Endodermal cell (in vitro differentiated cells): ENCODE measurements at places on chromosomes 7 and 10.

- no peaks in the 10 kb centered on the region for H3K27me3 ChIP-seq
- H3K36me3 ChIP-seq: no peaks in the 10 kb centered on the region
These were observed 193.7 kb upstream of the CSTF2T start for GRCh38 chr10:51892965-51893658.

GRCh38 chr7:48643431-48644013 is 280.8 kb upstream of the CDC14C start:
- H3K4me1 ChIP-seq: no peaks in the 10 kb centered on the region
- H3K27ac ChIP-seq: no peak overlapping the region
- H3K36me3 ChIP-seq: no peaks in the 10 kb centered on the region
- H3K27me3 ChIP-seq: no peaks in the 10 kb centered on the region
- no peak for DNase-seq
- no peak overlapping the region for H3K4me3 ChIP-seq

GRCh38 chr7:103075337-103075918 is 488 bp downstream of the ARMC10 start:
- H3K27ac ChIP-seq: peak overlapping the region; percentile 81
- H3K4me1 ChIP-seq: no peaks in the 10 kb centered on the region
- DNase-seq: peak; percentile 91

DNA sequence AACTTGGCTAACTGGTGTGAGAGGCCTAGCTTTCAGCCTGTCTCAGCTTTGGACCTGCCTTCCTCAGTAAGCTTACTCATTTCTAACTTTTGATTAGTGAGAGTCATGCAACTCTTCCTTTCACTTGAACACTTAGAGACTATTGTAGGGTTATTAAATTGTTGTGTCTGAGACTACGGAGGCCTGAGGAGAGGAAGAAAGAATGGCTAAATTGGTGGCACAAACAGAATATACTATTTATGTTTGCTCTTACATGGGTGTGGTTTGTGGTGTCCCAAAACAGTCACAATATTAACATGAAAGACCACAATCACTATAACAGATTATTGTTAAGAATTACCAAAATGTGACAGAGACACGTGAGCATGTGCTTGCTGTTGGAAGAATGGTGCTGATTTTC is 82.1 kb downstream of the TRIM24 start:
- H3K36me3 ChIP-seq: peaks cover 99% of the 10 kb centered on the region
- DNase-seq: no peak
- no peak overlapping the region for H3K27ac ChIP-seq
- H3K4me1 ChIP-seq: no peaks in the 10 kb centered on the region
- H3K4me3 ChIP-seq: no peak overlapping the region
- H3K27me3 ChIP-seq: no peaks in the 10 kb centered on the region

DNA sequence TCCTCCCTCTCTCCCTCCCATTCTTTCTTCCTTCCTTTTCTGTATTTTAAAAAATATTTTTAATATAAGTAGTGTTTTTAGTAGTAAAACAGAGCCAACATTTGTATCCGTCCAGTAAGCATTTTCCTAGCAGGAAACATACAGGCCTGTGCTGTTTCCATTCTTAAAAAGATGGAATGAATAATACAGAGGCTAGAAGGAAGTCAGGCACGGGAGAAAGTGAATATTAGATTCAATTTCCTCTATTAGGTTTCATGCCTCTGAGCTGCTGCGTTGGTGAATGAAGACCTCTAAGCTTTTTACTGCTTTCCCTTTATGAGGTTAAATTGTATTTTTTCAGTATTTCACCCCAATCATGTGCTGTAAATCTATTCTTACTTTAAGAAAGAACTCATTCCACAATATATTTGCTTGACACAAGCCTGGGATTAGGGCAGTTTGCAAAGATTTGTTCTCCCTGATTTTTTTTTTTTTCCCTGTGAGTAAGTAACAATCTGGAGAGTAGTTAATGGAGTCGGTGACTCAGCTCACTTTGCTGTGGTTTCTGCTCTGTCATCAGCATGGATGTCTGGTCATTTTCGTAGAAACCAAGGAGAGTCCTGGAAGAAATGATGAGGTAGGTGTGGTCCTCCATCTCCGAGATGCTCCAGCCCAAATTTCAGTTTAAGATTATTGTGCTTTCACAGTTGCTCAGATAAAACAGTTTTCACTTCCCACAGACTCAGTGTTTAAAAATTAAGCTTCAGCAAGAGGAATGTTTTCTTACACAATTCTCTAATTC is 76.1 kb upstream of the PITRM1 start:
- no peaks in the 10 kb centered on the region for H3K27me3 ChIP-seq
- no peaks in the 10 kb centered on the region for H3K36me3 ChIP-seq
- DNase-seq: no peak
- no peaks in the 10 kb centered on the region for H3K4me1 ChIP-seq
- no peak overlapping the region for H3K4me3 ChIP-seq

GRCh38 chr7:105707967-105708762 is 126.9 kb upstream of the EFCAB10 start:
- peaks cover 22% of the 10 kb centered on the region for H3K36me3 ChIP-seq
- no peak overlapping the region for H3K4me3 ChIP-seq
- DNase-seq: no peak
- no peaks in the 10 kb centered on the region for H3K4me1 ChIP-seq
- H3K27ac ChIP-seq: no peak overlapping the region

GRCh38 chr7:43377196-43377960 is 205.5 kb upstream of the STK17A start:
- no peaks in the 10 kb centered on the region for H3K36me3 ChIP-seq
- H3K4me3 ChIP-seq: no peak overlapping the region
- H3K27me3 ChIP-seq: no peaks in the 10 kb centered on the region

GRCh38 chr7:73307436-73307835 is 1.2 kb downstream of the NSUN5 start:
- no peak overlapping the region for H3K27ac ChIP-seq
- peaks cover 17% of the 10 kb centered on the region for H3K36me3 ChIP-seq
- peak overlapping the region; percentile 92 for H3K4me3 ChIP-seq
- H3K27me3 ChIP-seq: no peaks in the 10 kb centered on the region

- peaks cover 84% of the 10 kb centered on the region for H3K27me3 ChIP-seq
- H3K4me3 ChIP-seq: no peak overlapping the region
- DNase-seq: no peak
- no peaks in the 10 kb centered on the region for H3K36me3 ChIP-seq
- no peak overlapping the region for H3K27ac ChIP-seq
- H3K4me1 ChIP-seq: no peaks in the 10 kb centered on the region
These were observed 5.9 kb downstream of the FEZF1 start for GRCh38 chr7:122298618-122299017.

- no peaks in the 10 kb centered on the region for H3K36me3 ChIP-seq
- DNase-seq: no peak
- H3K4me3 ChIP-seq: no peak overlapping the region
- H3K4me1 ChIP-seq: no peaks in the 10 kb centered on the region
- no peaks in the 10 kb centered on the region for H3K27me3 ChIP-seq
These were observed 362.7 kb downstream of the IPMK start for GRCh38 chr10:57905010-57905409.

- no peak for DNase-seq
- no peak overlapping the region for H3K27ac ChIP-seq
- H3K36me3 ChIP-seq: peaks cover 23% of the 10 kb centered on the region
- H3K4me3 ChIP-seq: no peak overlapping the region
- no peaks in the 10 kb centered on the region for H3K27me3 ChIP-seq
These were observed 20.8 kb downstream of the HYCC1 start for GRCh38 chr7:22992874-22993840.

DNA sequence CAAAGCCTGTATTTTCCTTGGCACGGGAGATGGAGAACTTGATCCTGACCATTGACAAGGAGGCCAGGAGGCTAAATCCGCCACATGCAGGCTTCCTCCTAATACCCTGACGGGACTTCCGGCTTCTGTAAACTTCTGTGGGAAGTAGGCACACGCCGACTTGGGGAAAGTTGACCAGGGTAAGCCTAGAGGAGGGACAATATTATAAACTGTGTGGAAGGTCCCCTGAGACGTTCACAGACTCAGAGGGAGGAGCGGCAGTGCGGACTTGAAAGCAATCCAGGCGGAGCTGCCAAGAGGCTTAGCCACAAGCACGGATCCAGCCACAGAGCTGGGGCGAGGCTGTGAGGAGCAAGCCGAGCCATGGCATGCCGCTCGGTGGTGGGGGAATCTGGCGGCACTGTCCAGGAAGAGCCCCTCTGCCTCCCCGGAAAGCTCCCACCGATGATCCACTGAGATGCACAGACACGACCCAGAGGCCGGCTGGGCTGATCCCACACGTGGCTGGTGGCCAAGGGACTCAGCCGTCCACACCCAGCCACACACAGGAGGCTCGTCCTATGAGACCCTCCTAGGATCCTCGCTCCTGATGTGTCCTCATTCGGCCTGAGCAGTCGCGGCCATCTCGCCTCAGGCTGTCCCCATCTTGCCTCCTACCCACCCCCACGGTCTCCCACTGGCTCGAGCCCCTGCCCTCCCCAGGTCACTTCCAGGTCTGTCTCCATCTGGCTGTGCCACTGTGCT is 40.0 kb upstream of the INSIG1 start:
- DNase-seq: no peak
- no peaks in the 10 kb centered on the region for H3K4me1 ChIP-seq
- H3K4me3 ChIP-seq: no peak overlapping the region
- H3K36me3 ChIP-seq: no peaks in the 10 kb centered on the region
- no peaks in the 10 kb centered on the region for H3K27me3 ChIP-seq

DNA sequence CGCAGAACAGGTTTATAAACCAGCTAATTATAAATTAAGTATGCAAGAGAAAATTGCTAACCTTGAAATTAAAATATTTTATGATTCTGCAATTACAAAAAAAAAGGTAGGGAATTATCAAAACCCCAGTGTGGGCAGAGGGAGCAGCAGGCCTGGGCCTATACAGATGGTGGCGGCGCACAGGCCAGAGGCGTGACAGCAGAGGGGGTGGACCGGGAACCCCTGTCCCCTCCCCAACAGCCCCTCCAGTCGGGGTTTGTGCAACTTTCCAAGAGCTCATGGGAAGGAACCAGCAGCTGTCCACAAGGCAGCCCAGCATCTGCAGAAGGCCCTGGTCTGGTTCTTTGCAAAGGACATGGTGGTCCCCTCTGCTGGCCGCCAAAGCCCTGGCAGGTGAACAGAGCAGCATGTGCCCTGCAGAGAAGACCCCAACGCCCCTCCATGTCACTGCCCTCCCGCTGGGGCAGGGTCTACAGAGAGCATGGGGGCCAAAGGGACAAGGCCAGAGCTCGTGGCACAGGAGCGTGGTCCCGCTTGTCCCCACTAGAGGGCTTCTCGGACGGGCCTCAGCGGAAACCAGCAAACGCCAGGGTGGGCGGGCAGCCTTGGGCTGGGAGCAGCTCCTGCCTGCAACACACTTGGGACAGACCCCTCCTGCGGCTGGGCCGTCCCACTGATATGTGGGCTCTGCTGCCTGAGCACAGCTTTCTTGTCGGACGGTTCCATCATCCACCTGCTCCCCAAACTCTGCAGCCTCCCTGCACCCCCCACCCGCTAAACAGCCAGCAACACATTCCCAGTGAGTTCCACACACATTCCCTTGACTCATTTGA is 75.1 kb downstream of the EBF3 start:
- no peak overlapping the region for H3K4me3 ChIP-seq
- H3K4me1 ChIP-seq: no peaks in the 10 kb centered on the region
- H3K27me3 ChIP-seq: no peaks in the 10 kb centered on the region
- peak; percentile 96 for DNase-seq
- H3K36me3 ChIP-seq: no peaks in the 10 kb centered on the region
- no peak overlapping the region for H3K27ac ChIP-seq

DNA sequence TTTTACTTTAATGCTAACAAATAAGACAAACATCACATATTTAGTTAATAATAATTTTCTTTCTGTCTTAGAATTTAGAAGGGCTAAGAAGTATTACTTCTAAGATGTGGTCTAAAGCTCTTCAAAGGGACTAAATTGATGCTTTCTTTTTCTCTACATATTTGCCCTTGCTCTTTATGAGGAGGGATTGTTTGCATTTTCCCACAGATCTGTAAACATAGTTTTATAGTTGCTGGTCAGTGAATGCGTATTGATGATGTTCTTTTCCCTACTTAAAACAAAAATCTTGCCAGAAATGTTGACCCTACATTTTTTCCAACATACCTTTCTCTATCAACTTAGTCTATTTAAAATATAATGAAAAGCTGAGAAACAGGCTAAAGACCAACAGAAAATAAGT is 372.4 kb upstream of the LRGUK start:
- no peak overlapping the region for H3K27ac ChIP-seq
- no peak for DNase-seq
- no peaks in the 10 kb centered on the region for H3K27me3 ChIP-seq
- no peaks in the 10 kb centered on the region for H3K36me3 ChIP-seq
- H3K4me3 ChIP-seq: no peak overlapping the region

- H3K36me3 ChIP-seq: no peaks in the 10 kb centered on the region
- no peak overlapping the region for H3K4me3 ChIP-seq
- DNase-seq: no peak
- no peaks in the 10 kb centered on the region for H3K27me3 ChIP-seq
These were observed 33.0 kb upstream of the RNF32 start for GRCh38 chr7:156607332-156608172.

- DNase-seq: no peak
- no peaks in the 10 kb centered on the region for H3K4me1 ChIP-seq
- H3K27ac ChIP-seq: peak overlapping the region; percentile 91
- no peaks in the 10 kb centered on the region for H3K36me3 ChIP-seq
These were observed 90.2 kb upstream of the AGK start for GRCh38 chr7:141460781-141461715.

- H3K27ac ChIP-seq: no peak overlapping the region
- H3K27me3 ChIP-seq: peaks cover 17% of the 10 kb centered on the region
- H3K4me3 ChIP-seq: peak overlapping the region; percentile 75
- peaks cover 27% of the 10 kb centered on the region for H3K36me3 ChIP-seq
These were observed 699 bp upstream of the PDLIM1 start for GRCh38 chr10:95291365-95292039.
